ENCODE measurements at places on chromosomes 12 and 14.

DNA sequence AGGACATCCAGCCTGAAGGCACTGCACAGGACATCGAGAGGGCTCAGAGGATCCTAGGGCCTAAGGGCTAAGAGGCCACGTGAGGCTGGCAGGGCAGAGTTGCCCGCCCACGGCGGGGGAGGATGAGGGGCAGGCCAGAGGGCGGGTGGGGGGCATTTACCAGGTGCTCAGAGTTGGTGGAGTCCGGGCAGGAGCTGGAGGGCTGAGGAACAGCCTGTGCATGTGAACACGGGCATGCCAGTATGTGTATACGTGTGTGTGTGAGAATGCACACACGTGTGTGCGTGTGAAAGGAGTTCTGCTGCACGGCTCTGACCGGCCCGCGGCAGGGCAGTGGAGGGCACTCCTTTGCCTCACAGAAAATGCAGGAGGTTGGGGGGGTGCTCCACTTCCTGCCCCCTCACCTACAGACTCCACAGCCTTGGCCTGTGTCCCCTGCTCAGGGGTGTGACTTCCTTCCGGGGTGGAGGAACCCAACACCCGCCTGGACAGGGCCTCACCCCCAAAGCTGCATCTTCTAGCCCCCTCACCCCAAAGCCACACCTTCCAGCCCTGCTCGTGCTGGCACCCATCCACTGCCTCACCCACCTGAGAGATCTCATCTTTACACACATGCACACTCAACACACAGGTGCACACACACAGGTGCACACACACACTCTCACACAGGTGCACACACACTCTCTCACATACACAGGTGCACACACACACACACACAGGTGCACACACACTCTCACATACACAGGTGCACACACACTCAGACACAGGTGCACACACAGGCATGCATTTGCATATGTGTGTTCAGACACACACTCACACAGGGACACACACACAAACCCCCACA lies 11.8 kb upstream of the GPR132 start:
- no peak for DNase-seq

DNA sequence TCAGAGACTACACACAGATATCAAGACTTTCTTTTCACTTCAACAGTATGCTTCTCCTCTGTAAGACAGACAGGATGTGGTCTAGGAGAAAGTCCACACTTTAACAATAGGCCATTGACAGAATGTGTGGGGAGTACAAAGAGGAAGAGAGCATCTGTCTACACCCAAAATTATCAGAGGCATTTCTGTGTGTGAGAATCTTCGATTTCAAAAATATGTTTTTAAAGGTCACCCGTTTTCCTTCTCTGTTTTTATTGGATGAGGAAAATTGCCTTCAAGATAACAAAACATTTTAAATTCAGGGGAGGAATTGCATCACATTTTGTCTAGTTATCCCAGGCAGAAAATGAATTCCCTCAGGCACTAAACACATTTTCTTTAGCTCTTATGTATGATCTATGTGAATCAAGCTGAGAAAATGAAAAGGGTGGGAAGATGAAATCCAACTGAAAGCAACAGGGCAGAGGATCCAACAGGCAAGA lies 16.4 kb downstream of the NAV3 start:
- peak; percentile 34 for DNase-seq

DNA sequence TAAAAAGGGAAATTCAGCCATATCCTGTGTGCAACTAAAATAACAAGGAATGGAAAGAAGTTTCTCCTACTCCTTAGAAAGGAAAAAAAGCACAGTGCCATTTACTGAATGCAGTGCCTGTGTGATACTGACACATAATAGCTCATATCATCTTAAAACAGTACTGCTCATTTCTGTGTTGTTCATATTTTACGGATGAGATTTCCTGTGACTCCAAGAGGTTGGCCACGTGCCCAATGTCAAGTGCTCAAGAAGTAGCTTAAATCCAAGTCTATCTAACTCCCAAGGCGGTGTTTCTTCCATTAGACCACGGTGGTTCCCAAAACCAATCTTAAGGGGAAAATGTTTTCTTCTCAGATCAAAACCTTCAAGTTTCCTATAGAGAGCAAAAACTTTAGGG lies 20.0 kb downstream of the MAP3K9 start:
- peak; percentile 50 for DNase-seq

DNA sequence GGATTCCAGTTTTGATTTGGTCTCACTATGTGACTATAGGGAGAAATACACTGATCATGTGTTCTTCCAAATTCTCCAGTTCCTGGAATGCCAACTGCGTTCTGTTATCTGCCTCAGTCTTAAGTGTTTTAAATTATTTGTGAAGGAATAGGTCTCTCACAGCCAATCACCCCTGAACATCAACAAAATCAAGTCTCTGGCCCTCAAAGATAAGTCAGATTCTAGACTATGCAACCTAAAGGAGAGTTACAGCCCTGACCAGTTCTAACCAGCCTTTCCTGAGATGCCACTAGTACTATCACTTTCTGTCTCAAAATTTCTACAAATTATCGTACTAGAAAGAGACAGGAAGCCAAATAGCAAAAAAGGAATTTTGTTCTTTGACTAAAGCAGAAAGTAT lies 22.3 kb downstream of the ZFC3H1 start:
- DNase-seq: no peak

DNA sequence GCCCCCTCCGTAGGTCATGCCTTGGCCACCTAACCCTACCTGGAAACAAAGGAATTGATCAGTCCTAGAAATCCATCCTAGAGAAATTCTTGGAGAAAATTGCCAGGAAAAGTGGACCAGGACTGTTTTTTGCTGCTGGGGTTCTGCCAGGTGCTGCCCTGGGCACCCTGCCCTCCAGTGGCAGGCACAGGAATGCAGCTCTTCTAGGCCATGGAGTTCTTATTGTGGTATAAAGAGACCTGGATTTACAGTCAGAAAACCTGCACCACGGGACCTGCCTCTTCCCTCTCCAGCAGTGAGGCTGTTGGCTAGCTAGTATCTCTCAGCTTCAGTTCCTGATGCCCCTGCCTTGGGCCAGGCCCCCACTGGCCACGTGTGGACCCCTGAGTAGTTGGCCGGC lies 59.7 kb downstream of the SLC24A4 start:
- DNase-seq: no peak

GRCh38 chr14:69931960-69932359 lies 52.7 kb downstream of the SMOC1 start:
- DNase-seq: no peak

DNA sequence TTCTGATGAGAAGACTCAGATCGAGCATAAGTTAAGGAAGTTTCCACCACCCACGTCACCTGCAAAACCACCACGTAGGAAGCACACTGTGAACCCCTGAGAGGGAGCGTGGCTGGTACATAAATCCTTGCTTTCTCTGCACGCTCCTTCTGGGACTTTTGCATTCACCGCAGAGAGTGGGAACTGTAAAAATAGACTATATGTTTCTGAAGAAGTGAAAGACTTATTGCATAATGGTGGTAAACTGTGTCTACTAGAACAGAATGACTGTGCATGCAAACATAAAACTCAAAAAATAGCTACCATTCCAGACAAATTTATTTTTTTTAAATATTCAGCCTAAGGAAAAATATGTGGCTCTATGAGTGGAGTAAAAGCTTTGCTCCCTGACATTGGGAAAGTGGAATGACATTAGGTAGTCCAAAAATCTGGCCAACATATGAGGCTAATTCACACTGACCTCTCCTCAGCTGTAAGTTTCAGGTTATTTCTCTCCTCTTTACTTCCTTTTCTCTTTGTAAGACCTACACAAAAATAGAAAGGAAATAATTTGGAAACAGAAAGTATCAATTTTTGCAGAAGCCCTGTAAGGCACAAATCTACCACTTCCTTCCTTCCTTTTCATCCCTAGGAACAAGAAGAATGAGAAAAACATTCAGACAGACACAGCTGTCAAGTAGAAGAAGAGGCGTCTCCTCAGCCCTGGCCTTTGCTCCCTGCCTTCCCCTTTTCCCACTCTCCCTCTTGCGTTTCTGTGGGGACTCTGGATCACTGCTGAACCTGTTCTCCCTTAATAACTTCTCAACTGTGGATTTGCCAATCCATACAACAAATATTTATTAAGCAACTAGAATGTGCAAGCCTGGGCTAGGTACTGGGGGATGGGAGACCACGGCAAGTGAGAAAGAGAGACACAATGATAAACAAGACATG lies 264.3 kb upstream of the FOXN3 start:
- no peak for DNase-seq

DNA sequence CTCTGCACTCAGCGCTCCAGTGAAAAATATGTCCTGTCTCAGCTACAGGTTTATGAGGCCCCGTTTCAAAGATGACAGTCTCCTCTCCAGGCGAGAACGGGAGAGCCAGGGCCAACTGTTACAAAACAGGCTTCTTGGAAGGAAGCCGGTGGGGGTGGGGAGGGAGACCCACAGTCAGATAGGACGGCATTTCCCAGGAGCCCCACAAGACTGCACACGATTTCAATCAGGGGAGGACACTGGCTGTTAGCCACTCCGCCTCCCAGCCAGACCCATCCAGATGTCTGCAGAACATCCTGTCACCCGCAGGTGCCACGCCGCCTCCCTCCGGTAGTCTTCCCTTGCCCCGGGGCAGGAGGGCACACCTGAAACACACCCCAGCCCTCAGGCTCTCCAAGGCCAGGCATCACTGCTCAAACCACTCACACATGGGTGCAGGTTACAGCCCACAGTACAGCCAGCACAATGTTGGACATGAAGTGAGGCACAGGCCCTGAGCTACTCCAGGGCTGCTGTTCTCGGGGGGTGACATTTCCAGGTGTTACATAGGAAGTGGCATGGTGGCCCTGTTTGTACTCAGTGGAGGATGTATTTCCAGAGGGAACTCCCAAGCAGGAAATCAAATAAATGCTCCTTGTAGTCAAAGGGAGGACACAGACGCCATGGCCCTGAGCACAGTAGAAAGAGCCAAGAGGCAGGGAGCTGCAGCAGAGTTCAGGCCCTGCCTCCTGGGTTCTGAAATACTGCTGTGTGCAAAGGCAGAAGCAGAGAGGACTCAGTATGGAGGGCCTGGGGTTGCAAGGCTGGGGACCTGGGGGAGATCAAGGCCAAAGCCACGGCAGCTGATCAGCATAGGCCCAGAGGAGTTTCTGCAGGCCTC lies 138.1 kb downstream of the BCL11B start:
- DNase-seq: peak; percentile 51

DNA sequence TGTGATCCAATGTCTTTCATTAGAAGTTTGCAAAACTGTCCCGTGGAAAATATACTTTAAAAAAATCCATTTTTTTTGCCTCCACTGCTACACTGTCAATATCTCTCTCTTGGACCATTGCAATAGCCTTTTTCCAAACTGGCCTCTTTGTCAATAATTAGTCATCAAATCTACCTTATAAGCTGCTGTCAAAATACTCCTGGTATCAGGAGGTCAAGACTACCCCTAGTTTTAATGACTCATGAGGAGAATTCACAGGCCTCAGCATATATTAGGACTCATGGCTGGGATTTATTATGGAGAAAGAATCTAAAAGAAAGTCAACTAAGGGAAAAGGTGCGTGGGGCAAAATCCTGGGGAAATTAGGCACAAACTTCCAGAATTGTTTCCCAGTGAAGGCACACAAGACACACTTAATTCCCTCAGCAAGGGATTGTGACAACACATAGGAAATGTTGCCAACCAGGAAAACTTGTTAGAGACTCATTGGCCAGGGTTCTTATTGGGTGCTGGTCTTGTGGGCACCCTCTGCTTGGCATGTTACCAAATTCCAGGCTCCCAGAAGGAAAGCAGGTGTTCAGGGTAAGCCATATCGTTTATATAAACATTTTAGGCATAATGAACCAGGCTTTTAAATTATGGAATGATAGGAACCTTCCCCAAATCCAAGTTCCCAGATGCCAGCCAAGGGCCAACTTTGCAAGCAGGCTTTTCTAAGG lies 56.1 kb downstream of the TMEM117 start:
- DNase-seq: no peak

DNA sequence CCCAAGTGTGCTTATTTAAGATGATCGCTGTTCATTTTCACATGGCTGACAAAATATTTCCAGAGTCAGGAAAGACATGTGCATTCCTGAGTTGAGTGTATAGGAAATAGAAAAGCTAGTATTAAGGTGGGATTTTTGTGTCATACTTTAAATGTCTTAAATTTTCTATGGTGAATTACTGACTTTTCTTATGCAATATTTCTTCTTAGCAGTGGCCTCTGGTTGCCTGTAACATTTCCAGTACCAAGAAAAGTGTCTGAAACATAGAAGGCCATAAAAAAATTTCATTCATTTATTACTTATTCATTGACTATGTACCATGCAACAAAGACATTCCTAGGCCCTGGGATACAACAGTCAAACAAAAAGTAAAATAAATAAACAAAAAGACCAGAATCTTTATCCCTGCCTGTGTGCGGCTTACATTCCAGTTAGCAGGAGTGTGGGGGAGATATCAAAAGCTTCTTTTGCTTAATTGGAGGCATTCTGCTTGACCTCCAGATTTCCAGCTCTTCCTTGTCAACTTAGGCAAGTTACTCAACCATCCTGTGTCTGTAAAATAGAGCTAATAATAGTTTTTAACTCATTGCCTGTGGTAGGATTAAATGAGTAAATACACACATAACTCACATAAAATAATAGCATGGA lies 216.3 kb upstream of the FLRT2 start:
- peak; percentile 87 for DNase-seq

GRCh38 chr14:53655080-53655785 lies 301.4 kb downstream of the BMP4 start:
- DNase-seq: no peak

GRCh38 chr12:109698820-109699219 lies 14.8 kb upstream of the FAM222A start:
- no peak for DNase-seq

GRCh38 chr14:80239631-80240030 lies 28.3 kb upstream of the DIO2 start:
- no peak for DNase-seq
